CD4-positive, alpha-beta T cell treated with Interleukin-17A for 4 hours (primary cell): ENCODE measurements at places on chromosomes 5 and 9.

DNA sequence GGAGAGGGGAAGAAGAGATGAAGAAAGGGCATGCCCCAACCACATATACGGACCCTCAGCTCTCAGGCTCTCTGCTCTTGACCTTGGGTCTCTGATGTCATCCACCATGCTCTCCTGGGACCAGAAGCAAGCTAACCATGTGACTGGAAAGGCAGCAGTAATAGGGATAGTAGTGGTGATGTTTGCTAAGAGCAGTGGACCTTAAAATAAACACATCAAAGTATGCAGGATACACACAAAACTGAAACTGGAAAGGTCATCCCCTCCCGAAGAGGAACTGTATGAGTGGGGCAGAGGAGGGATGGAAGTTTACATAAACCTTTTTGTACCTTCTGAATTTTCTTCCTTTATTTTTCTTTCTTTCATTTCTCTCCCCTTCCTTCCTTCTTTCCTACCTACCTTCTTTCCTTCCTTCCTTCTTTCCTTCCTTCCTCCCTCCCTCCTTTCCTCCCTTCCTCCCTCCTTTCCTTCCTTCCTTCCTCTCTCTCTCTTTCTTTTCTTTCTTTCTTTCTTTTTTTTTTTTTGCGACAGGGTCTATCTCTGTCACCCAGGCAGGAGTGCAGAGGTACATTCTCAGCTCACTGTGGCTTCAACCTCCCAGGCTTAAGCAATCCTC is 8.1 kb upstream of the PTPN3 start:
- no peak for DNase-seq

GRCh38 chr9:11758016-11758415 is 935.2 kb upstream of the TYRP1 start:
- no peak for DNase-seq

- DNase-seq: no peak
Observed at GRCh38 chr5:133847886-133848285, 120.5 kb downstream of the C5orf15 start.

GRCh38 chr5:171162165-171162564 is 146.9 kb upstream of the TLX3 start:
- DNase-seq: no peak

DNA sequence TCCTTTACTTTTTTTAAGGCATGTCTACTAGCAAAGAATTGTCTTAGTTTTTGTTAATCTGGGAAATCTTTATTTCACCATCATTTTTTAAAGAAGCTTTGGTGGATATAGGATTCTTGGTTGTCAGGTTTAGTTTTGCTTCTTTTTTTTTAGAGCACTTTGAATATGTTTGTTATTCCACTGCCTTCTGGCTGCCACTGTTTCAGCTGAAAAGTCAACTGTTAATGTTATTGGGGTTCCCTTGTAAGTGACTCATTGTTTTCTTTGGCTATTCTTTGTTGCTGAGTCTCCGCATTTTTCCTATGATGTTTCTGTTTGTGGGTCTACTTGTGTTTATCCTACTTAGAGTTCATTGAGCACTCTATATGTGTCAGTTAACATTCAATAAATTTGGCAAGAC is 44.4 kb downstream of the PHAX start:
- no peak for DNase-seq

DNA sequence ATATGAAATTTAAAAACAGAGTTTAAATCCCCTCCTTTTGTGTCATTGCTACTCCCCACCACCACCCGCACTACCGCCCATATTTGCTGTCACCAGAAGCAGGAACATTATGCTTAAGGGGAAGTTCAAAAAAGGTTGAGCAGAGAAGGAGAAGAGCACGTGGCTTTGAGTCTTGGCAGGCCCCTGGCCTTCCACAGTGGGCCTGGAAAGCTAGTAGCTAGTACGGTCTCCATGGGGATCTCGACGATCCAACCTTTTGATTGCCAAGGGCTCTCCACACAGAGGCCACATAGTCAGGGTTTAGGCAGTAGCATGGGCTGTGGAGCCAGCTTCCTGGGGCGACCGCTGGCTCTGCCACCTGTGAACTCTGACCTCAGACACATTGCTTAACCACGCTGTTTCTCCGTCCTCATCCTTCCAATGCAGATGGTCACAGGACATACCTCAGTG is 90.1 kb downstream of the GOLPH3 start:
- DNase-seq: no peak

GRCh38 chr9:79408617-79409016 is 163.1 kb upstream of the TLE4 start:
- no peak for DNase-seq

DNA sequence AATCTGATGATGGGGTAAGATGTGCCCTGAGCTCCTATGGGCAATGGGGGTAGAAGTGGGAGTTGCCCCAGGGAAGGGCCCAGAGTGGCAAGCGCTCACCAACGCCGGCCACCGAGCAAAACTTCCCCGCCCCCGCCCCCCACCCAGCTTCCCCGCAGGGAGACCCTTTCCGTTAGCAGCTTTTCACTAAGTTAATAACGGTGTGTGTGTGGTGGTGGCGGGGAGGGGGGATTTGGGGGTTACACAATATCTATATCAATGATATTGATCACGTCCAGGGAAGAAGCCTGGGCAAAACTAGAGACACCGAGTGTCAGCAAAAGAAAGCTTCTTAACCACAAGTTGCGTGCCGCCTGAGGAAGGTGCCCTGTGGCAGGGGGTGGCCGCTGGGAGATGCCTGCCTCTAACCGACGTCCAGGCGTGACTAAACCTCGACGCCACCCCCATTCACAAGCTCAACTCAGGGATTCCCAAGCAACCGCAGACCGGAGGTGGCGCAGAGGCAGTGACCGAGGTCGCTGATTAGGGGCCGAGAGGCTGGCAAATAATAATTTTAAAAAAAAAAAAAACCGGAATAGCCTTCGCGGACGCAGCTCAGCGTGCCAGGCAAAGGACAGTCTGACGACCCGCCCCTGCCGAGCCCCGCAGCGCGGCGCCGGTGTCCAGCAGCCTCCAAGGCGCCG is 222.6 kb downstream of the MEF2C start:
- no peak for DNase-seq

- DNase-seq: no peak
Observed at GRCh38 chr5:140637371-140638100, 1.7 kb upstream of the TMCO6 start.

DNA sequence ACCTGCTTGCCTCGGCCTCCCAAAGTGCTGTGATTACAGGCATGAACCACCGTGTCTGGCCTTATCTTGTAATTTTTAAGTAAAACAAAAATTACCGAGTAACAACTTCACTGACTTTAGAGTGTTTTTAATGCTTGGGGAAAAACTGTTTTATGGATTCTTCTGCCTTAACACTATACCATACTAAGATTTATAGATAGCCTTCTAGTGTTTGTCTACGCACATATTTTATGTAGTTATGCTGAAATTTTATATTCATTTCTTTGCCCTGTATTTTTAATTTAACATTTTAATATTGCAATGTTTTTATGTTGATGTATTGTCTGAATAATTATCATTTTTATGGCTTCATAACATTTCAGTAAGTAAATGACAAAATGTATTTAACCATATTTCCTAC is 96.4 kb upstream of the FTMT start:
- no peak for DNase-seq

DNA sequence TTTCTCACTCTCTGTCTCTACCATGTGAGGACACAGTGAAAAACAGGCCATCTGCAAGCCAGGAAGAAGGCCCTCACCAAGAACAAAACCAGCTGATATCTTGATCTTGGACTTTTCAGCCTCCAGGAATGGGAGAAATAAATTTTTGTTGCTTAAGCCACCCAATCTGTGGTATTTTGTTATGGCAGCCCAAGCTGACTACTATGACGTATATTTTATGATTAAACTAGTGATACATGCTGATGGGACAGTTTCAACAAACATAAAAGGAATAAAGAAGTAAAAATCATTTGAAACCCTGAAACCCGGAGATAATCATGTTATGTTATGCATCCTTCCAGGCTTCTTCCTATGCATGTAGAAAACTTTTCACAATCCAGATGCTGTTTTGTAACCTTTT is 71.5 kb upstream of the ERBIN start:
- DNase-seq: no peak

GRCh38 chr5:138583984-138584637 is 8.9 kb upstream of the HSPA9 start:
- no peak for DNase-seq

DNA sequence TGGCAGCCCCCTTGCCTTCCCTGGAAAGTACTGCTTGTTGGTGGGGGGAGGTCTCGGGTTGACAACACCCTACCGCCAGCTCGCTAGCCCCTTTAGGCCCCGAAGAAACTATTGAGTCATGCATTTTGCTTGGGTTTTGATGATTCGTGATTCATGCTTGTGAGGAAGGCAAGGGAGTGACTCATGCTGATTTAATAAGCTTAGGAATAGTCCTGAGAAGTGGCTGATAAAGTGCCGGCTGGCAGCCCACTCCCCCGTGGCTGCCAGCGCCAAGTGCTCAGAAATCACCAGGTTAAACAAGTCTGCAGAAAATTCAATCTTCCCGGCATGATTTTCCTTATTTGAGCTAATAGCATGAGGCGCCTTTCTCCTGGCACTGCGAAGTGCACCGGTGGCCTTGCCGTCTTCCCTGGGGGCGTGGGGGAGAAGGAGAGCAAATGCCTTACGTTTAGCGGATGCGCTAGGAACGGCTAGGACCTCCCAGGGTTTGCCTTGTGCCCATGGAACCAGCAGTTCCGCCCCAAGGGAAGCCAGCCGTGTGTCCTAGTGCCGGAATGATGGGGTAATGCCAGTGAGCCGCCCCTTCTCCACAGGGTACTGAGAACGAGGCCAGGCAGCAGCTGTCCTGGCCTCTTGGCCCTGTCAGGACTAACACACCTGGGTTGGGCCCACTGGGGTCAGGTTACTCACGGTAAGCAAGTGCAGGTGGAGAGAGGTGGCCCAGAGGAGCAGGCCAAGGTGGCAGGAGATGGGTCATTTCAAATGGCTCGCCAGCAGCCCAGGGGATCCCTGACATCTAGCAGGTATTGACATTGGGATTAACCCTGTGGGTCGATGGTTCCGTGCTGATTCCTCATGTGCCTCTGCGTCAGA is 151.9 kb downstream of the MACROH2A1 start:
- no peak for DNase-seq

DNA sequence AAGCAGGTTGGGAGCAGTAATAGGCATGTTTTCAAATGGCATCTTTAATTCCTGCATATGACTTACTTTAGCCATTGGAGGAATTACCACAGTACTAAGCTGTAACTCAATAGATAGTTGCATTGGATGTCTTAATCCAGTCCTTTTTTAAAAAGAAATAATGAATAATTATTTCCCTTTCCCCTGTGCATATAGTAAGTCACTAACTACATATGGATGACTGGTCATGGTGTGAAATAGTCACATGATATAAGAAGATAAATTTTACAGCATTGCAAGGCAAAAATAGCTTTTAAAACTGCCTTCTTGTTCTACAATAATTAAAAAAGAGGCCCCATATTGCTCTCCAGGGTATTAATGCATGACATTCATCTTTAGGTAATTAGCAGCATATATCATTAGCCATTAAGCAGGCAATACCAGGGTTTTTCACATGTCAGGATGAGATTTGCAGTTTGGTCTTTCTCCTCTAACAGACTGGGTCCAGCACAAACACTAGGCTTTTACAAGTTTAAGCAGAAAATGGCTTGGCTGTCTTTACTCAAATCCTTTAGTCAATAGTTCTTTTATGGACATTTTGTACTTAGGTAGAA is 606.4 kb upstream of the RORB start:
- no peak for DNase-seq

DNA sequence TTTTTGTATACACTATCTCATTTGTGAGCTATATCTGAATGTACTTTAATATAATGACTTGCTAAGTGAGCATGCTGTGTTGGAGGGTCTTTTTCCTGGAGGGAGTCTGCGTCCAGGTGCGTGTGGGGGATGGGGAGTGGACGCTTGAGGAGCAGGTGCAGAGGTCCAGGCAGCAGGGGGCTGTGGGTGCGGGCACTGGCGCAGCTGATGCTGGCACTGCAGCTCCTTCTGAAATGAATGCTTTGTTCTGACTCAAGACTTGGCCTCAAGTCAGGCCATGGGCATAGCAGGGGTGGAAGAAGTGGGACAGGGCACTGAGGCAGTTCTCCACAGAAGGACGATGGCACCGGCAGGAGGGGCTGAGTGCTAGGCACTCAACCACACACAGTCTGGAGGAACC is 165.7 kb upstream of the IRX1 start:
- no peak for DNase-seq

DNA sequence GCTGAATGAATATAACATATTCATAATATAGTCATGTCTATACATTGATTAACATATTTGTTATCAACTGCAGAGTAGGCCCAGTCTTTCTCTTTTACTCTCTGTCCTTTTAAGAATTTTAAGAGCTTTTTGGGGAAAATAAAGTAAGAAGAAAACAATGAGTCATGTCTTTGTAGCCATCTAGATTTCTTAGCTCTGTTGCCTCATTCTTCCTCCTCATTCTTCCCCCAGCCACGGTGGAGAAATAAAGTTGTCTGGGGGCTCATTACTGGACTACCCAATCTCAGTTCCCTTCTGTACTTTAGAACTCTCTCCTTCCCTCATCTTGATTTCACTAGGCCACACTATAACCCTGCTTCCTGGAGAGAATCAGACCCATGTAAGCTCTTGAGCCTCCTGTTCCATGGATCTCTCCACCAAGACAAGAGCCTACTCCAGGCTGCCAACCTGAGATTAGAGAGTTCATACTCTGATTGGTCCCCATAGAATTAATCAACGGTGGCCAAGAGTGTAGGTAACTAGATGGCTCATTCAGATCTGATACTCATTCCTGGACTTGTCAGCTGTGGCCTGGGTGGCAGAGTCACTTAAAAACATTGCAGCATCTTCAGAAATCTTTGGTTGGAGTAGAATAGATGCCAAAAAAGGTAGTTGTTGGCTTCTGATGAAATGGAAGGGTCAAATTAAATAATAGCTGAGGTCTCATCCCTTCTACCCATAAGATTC is 44.2 kb downstream of the ITGA1 start:
- DNase-seq: no peak

GRCh38 chr5:149220750-149221149 is 50.9 kb upstream of the AFAP1L1 start:
- DNase-seq: no peak

- no peak for DNase-seq
Observed at GRCh38 chr5:113678924-113679575, 165.6 kb downstream of the YTHDC2 start.

- DNase-seq: no peak
Observed at GRCh38 chr5:124952566-124952965, 206.1 kb upstream of the ZNF608 start.

- no peak for DNase-seq
Observed at GRCh38 chr9:126108240-126108639, 218.4 kb upstream of the MVB12B start.
